ENCODE measurements at places on chromosomes 11 and 22. TPM values are rescaled to one million over a fixed set of nuclear protein-coding genes. Genes with fewer than 3 reads are reported as not detected.
A peak's percentile ranks its signal among the peaks of the same experiment; 100 is the strongest.

MMP11 gene
- total RNA-seq: 34.7 TPM

DNA sequence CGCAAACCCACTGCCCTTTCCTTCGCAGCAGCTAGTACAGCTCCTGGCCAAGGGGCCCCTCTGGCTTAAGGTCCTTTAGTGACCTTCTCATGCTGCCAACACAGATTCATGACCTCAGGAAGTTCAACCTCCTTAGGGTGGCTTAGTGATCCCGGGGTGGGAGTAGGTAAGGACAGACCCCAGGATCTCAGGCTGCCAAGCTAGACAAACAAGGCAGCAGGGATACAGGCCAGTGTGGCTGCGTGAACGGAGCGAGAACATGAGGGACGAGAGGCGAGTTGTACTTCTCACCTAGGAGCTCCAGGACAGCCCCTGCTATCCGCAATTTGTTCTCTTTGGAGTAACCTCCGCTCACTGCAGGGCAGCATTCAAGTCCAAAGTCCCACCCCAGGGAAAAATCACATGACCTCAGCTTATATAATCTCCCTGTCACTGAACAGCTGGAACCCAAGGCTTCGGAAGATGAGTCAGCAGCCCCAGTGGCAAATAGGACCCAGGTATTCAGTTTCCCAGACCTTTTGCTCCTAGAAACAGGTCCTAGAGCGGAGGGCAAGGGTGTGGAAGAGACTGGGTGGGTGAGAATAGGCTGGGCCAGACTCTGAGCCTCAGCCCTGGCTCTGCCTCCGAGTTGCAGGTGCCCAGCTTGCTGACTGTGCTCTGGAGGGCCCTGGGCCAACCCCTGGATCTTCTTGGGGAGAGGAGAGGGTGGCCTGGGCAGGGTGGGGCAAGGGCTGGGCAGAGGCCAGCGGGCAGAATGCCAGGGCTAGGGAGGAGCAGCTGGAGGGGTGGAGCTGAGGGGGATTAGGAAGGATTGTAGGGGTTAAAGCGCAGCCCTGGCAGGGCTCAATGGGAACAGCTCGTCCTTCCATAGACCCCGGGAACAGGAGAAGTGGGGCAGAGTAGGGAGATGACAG lies 13.1 kb downstream of the USP2 start:
- H3K4me1 ChIP-seq: peaks cover 19% of the 10 kb centered on the region
- peak; percentile 76 for DNase-seq
- H3K4me3 ChIP-seq: no peak overlapping the region
- no peaks in the 10 kb centered on the region for H3K36me3 ChIP-seq

DNA sequence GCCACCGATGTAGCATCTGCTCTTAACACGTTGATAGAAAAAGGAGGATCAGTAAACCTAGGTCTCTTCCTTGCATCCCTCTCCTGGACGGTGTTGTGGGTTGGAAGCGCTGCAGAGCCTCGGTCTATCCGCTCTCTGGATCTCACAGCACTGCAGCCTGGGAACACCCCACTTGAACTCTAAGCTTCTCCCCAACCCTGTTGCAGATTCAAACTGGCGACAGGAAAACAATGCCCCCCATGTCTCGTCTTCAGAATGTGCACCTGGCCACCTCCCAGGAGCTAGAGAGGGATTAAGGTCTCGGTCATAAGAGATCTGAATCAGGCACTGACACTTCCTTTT lies 454 bp downstream of the TMEM218 start:
- no peak for DNase-seq
- no peaks in the 10 kb centered on the region for H3K36me3 ChIP-seq
- peak overlapping the region; percentile 73 for H3K4me3 ChIP-seq
- H3K27ac ChIP-seq: no peak overlapping the region
- H3K27me3 ChIP-seq: no peaks in the 10 kb centered on the region

DNA sequence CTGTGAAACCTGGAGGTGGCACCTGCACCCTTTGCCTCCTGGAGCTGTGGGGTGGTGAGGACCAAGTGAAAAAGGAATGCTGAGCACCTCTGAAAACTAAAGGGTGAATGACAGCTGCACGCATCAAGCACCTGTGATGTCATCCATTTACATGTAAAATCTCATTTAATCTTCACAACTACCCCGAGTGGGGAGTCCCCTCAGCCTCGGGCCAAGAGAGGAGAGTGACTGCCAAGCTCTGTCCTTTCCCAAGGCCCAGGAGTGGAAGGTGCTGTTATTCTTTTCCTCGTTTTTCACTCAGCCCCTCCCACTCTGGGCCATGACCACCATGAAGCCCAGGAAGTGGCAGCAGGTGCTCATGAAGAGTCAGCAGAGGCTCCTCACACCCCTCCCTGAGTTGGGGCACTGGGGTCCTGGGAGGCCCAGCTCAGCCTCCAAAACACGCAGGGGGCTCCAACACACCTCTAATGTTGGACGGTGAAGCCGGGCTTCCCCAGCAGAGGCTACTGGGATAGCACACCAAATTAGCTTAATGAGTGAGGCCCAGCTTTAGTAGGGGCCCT lies 35.7 kb downstream of the NECTIN1 start:
- no peak overlapping the region for H3K4me3 ChIP-seq
- no peaks in the 10 kb centered on the region for H3K27me3 ChIP-seq
- no peak for DNase-seq
- H3K36me3 ChIP-seq: no peaks in the 10 kb centered on the region
- no peaks in the 10 kb centered on the region for H3K4me1 ChIP-seq

DNA sequence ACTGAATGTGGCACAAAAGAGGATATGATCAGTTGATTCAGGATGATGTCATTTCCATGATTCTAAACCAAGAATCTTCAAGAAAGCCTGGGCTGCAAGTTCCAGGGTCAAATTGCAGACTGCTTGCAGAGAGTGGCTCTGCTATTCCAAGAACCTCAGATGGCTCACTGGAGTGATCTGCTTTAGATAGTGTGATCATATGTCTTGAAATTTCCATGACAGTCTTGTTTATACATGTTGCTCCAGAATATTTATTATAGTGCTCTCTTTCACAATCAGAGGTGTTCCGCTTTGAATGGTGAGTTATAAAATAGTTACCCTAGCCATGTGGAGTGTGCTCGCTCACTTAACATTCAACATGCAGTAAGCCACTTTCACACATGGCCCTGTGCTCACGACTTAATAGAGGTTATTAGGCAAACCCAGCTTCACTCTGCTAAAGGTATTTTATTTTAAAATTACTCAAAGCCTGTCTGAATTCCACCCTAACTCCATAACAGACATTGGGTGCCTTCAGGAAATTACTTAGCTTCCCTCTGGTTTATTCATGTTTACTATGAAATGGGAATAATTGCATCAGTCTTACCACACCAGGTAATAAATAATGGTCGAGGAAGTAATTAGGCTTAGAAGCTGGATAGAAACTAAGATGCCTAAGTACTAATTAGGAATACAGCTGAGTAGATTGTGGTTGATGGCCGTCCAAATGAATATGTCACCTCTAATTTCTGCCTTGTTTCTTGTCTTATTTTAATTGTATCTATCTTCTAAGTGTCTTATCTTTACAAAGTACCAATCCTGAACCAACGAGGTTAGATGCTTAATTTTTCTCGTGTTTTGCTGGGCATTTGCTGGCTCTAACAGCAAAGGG lies 187.9 kb downstream of the ETS1 start:
- no peaks in the 10 kb centered on the region for H3K36me3 ChIP-seq
- H3K27ac ChIP-seq: no peak overlapping the region
- H3K4me1 ChIP-seq: peaks cover 2% of the 10 kb centered on the region
- no peak for DNase-seq

- H3K4me1 ChIP-seq: no peaks in the 10 kb centered on the region
- DNase-seq: no peak
- no peak overlapping the region for H3K27ac ChIP-seq
- H3K27me3 ChIP-seq: no peaks in the 10 kb centered on the region
- no peak overlapping the region for H3K4me3 ChIP-seq
Observed at GRCh38 chr11:12516387-12517105, 139.2 kb downstream of the PARVA start.

DNA sequence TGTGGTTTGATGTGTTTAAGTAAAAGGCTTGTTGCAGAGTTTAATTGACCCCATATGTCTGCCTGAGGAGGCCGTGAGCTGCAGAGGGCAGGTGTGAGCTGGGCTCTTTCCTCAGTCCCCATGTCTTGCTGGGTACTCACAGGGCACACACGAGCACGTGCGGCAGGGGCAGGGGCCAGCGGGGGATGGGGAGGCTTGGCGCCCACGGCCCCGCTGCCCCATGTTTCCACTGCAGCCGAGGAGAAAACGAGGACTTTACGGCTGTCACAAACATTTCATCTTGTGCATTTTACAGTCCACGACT lies 24.7 kb upstream of the CCDC188 start:
- H3K4me1 ChIP-seq: no peaks in the 10 kb centered on the region
- no peak overlapping the region for H3K27ac ChIP-seq
- H3K36me3 ChIP-seq: no peaks in the 10 kb centered on the region
- H3K4me3 ChIP-seq: no peak overlapping the region

DNA sequence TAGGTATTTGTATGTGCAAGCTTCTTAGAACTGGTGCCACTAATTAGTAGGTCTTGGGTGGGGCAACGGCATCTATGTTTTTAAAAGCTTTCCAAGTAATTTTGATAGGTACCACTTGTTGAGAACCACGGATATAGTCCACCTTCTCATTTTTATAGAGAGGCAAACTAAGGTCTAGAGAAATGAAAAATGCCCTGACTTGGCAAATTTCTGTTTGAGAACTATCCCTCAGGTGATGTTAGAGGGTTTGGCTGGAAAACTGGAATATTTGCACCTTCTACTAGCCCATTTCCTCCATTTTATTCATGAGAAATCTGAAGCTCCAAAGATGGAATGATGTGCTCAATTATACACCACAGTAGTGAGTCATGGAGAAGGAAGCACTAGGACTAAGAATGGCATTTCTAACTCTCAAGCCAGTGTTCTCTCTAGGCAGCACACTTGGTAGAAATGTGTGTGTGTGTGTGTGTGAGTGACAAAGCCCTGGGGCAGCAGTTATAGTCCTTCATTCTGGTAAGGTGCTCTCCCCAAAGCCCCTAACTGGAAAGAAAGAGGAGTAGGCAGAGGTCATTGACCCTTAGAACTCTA lies 1.8 kb upstream of the TMEM86A start:
- no peak overlapping the region for H3K4me3 ChIP-seq
- H3K27me3 ChIP-seq: no peaks in the 10 kb centered on the region
- H3K27ac ChIP-seq: no peak overlapping the region
- no peaks in the 10 kb centered on the region for H3K36me3 ChIP-seq
- peaks cover 20% of the 10 kb centered on the region for H3K4me1 ChIP-seq
